ENCODE measurements at places on chromosomes 12 and 14.

DNA sequence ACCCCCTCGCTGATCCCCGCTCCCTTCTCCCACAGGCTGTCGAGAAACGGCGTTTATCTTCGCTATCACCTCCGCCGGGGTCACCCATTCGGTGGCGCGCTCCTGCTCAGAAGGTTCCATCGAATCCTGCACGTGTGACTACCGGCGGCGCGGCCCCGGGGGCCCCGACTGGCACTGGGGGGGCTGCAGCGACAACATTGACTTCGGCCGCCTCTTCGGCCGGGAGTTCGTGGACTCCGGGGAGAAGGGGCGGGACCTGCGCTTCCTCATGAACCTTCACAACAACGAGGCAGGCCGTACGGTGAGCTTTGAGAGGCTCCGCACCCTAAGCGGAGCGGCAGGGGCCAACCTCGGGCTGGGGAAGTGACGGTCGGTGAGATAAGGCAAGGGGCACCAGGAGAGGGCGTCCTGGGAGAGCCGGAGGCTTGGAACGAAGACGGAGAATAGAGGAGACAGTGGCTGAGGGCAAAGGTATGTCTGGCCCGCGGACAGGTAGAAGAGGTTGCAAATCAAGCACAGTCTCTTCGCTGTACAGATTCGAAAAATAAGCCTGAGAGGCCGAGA is 2.3 kb downstream of the WNT1 start:
- DNase-seq: no peak

- no peak for DNase-seq
Measured at GRCh38 chr12:107165581-107165980, 72.2 kb upstream of the CRY1 start.

- no peak for DNase-seq
Measured at GRCh38 chr12:15320881-15321280, 1.4 kb upstream of the PTPRO start.

DNA sequence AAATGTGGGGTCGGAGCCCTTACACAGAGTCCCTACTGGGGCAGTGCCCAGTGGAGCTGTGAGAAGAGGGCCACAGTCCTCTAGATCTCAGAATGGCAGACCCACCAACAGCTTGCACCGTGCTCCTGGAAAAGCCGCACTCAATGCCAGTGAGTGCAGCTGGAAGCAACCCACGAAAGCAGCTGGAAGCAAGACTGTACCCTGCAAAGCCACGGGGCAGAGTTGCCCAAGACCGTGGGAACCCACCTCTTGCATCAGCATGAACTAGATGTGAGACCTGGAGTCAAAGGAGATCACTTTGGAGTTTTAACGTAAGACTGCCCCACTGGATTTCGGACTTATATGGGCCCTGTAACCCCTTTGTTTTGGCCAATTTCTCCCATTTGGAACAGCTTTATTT is 12.3 kb downstream of the GTF2A1 start:
- DNase-seq: no peak

DNA sequence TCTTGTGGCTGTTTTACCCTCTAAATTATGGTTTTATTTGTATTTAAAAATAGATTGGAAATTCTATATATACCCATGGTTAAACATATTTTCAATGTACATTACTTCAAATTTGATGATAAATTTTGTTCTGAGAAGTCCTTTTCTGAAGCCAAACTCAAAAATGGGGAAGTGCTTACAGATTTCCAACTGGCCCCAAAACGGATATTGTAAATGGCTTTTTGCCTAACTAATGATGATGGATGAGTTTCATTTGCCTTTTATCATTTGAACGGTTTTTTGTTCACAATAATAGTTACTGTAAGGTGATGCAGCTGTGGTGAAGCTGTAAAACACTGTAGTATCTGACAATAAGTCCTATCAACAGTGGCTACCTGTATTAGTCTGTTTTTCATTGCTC is 136.9 kb downstream of the FUT8 start:
- DNase-seq: no peak

GRCh38 chr12:77062846-77063461 is 2.4 kb downstream of the E2F7 start:
- DNase-seq: no peak

DNA sequence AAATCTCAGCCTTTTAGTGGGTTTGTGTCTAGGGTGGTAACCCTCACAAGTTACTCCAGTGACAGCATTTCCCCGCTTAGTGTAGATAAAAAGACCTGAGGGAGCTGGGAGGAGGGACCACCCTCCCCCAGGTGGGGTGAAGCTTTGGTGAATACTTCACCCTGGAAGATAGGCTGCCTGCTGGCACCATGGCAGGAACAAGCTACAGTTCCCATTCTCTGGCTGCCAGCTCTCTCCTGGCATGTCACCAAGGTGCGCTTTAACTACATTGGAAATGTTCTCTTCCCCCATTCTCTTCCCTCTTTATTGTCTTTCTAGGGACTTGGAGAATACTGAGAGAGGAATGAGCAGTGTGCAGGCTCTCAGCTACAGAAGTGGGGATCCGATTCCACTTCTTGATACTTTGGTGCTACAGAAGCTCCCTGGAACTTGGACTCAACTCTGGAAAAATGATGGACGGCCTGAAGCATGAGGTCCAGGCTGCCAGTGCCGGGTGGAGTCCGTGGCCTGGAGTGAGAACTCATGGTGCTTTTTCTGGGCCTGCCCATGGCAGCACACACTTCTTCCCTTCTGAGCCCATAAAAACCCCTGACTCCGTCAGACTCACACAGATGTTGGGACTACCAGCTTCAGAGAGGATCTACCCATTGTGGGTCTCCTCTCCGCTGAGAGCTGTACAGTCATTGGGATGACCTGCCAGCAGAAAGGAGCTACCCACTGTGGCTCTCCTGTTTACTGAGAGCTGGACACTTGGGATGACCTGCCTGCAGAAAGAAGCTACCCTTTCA is 198.0 kb downstream of the ADGRD1 start:
- no peak for DNase-seq

DNA sequence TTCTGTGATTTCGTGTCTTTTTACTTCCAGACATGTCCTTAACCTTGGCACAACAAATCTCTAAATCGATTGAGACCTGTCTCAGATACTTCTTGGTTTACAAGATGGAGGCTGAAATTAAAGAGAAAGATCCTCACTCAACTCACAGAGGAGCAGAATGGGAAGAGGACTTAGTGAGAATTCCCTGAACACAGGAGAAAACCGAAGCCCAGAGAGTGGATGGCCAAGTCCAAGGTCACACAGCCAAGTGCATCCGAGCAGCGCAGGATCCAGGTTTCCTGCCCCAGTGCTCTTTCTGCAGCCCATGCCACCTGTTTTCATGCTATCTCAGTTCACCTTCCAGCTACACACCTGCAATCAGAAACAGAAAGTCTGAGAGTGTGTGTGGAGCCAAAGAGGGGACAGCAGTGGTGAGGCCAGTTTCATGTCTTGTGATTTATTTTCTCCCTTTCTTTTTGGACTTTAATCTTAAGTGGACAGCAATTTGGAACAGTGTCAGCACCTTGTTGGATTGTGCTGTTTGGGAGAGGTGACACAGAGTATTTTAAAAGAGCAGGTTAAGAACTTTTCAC is 22.9 kb upstream of the TCL1B start:
- no peak for DNase-seq

DNA sequence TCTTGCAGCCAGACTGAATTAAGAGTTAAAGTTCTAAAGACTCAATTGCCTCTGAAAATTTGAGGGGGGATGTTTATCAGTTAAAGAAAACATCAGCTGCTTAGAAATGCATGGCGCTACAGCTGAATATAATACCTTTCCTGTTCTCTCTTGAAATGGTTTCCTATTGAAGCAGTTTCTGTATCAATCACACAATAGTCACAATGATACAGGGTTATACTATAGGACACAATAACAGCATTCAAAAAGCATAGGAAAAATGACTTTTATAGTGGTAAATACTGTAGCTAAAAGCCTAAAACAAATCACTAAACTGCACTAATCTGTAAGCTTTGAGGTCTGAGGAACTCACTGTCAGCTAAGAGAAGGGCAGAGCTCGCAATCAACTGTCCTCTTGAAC is 15.2 kb downstream of the MDGA2 start:
- no peak for DNase-seq

GRCh38 chr12:56987011-56987410 is 19.3 kb downstream of the ZBTB39 start:
- DNase-seq: no peak

GRCh38 chr12:56031987-56032386 is 9.7 kb upstream of the RPS26 start:
- no peak for DNase-seq

DNA sequence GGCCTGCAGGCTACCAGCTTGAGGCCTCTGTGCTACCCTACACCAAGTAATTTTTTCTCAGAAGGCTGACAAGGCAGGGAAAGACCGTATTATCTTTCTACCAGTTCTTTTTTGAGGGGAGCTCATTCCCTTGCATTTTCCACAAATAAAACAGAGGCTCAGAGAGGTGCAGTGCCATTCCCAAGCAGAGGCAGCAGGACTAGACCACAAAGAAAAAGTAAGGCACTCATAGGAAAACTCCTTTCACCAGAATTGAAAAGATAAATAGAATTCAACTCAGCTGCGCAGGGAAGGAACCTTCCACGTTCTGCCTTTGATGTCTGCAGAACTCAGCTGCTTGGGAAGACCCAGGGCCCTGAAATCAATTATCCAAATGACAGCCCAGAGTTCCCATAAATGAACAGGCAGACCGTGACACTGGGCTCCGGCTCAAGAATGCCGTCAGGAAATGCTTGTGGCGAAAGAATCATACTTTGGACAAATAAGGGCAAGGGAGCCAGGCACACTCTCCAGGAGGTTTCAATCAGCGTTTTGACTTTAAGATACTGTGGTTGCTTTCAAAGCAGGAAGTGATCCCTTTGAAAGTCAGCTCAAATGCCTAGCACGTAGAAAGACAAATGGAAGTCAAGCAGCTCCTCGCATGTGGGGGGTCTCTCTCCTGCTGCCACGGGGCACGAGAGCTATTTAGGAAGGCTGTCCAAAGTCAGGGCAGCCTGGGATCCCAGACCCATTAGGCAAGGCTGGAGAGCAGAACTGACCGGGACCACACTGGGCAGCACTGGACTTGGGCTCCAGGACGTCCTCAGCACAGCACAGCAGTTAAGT is 14.0 kb downstream of the KCTD10 start:
- peak; percentile 93 for DNase-seq

- DNase-seq: no peak
Measured at GRCh38 chr14:101360054-101360911, 201.0 kb upstream of the DIO3 start.

GRCh38 chr14:66375046-66375964 is 110.9 kb upstream of the CCDC196 start:
- no peak for DNase-seq

GRCh38 chr14:39320318-39320717 is 86.6 kb downstream of the MIA2 start:
- DNase-seq: no peak

- no peak for DNase-seq
Measured at GRCh38 chr14:51715742-51716141, 64.0 kb downstream of the FRMD6 start.

DNA sequence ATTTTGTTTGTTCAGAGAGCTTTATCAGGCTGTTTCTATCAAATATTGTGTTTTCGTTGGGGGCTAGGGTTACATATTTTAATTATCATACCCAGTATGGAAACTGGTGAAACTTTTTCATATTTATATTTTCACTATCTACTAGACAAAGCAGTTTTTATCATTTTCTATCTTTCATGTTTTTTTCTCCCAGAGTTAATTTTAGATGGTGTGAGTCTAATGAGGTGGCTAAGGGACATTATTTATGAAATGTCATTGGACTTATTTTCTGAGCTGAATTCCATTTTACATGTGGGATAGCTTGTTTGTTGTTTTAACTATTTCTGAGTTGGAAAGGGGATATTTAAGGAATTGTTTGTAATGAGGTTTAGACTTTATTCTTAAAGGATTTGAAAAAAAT is 100.3 kb downstream of the TMTC2 start:
- DNase-seq: no peak

- DNase-seq: no peak
Measured at GRCh38 chr14:22839159-22839779, 2.9 kb downstream of the MMP14 start.

DNA sequence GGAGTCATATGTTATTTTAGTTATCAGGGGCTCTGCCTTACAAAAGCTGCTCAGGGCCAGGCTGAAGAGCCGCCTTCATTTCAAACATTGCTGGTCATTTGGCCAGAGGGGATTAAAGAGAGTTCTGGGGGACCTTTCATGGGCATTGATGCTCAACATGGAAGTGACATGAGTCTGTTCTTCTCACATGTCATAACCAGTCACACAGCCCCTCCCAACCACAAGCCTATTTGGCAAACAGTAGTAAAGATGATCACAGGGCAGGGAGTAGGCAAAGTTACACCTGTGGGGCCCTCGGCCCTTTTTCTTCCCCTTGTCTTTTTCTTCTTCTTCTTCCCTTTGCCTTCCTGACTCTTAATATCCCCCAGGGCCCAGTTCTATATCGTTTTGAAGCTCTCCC is 33.3 kb downstream of the CFAP54 start:
- DNase-seq: no peak
